Ascending aorta (tissue), 2 donors: ENCODE measurements at places on chromosomes 16 and 17.

- peaks cover 38% of the 10 kb centered on the region for H3K36me3 ChIP-seq
- H3K4me3 ChIP-seq = no peak overlapping the region
- no peaks in the 10 kb centered on the region for H3K27me3 ChIP-seq
- H3K4me1 ChIP-seq = no peaks in the 10 kb centered on the region
- DNase-seq = no peak
- H3K27ac ChIP-seq = no peak overlapping the region
Measured at GRCh38 chr17:5511401-5512225, 25.2 kb downstream of the MIS12 start.

GRCh38 chr17:57833179-57833939 lies 16.5 kb downstream of the MRPS23 start:
- peak overlapping the region; percentile 88 for H3K27ac ChIP-seq
- peaks cover 10% of the 10 kb centered on the region for H3K4me1 ChIP-seq
- no peaks in the 10 kb centered on the region for H3K27me3 ChIP-seq
- H3K4me3 ChIP-seq = peak overlapping the region; percentile 51

- H3K27me3 ChIP-seq = no peaks in the 10 kb centered on the region
- H3K27ac ChIP-seq = no peak overlapping the region
- no peaks in the 10 kb centered on the region for H3K4me1 ChIP-seq
- H3K36me3 ChIP-seq = peaks cover under 1% of the 10 kb centered on the region
Measured at GRCh38 chr16:28528463-28528867, 10.3 kb downstream of the NUPR1 start.

DNA sequence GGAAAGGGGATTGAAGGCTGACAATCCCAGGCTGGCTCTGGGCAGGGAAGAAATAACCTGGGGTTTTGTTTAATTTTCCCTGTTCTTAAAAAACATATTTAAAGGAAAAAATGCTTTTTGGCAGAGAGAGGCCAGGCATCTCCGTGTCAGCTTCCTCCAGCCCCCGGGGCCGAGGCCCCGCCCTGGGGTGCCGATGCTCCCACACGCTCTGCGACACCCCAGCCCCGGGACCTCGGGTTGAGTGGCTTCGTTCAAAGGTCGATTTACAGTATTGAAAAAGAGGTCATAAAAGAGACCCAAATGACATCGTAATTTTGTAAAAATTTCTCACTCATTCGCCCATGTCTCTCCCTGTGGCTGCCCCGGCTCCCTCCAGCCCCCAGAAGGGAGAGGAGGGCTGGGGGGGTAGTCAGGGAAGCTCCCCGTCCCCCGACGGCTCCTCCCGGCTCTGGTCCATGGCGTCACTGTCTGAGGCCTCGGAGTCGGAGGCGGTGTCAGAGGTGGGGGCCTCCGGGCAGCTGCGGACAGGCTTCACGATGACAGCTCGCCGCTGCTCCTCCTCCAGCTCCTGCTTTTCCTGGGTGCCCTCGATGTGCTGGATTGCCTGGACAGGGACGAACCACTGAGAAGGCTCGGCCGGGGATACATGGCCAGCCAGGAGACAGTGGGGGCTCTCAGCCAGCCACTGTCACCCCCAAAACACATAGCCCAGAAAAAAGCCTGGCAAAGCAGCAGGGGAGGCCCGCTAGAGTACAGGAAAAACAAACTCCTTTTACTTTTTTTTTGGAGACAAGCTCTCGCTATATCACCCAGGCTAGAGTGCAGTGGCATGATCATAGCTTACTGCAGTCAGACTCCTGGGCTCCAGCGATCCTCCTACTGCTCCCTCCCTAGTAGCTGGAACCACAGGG lies 14.9 kb downstream of the TFAP4 start:
- no peaks in the 10 kb centered on the region for H3K4me1 ChIP-seq
- no peak overlapping the region for H3K4me3 ChIP-seq
- peaks cover 11% of the 10 kb centered on the region for H3K36me3 ChIP-seq
- DNase-seq = no peak
- no peak overlapping the region for H3K27ac ChIP-seq

DNA sequence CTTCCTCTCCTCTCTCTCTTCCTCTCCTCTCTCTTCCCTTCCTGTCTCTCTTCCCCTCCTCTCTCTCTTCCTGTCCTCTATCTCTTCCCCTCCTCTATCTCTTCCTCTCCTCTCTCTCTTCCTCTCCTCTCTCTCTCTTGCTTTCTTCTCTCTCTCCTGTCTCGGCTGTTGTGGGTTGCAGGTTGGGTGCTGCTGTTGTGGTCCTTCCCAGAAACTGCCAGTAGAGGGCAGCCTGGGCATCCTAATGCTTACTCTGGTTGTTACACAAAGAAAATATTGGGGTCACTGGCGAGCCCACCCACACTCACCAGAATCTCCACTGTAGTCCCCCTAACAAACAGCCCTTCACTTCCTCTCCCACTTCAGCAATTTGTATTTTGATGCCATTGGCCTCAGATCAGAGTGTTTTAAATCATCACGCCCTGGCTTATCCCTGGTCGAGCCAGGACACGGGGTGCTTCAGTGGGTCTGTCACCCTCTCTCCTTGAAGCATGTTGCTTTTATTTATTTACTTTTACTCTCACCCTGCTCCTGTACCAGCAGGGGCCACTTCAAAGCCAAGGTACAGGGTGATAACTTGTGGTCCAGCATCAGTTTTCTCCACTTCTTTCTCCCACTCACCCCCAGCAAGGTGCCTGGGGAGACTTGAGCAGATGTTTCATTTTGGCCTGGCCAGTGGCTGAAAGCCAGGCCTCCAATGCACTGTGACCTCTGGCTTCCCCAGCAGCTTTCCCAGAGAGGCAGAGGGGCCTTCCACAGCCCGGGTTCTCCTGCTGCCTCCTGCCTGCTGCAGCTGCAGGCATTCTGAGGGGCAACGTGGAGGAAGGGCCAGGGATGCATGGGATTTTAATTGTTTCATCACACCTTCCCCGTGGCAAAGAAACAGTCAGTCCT lies 4.7 kb upstream of the MMP15 start:
- H3K27me3 ChIP-seq = no peaks in the 10 kb centered on the region
- H3K4me1 ChIP-seq = peaks cover 8% of the 10 kb centered on the region
- H3K36me3 ChIP-seq = peaks cover 10% of the 10 kb centered on the region

DNA sequence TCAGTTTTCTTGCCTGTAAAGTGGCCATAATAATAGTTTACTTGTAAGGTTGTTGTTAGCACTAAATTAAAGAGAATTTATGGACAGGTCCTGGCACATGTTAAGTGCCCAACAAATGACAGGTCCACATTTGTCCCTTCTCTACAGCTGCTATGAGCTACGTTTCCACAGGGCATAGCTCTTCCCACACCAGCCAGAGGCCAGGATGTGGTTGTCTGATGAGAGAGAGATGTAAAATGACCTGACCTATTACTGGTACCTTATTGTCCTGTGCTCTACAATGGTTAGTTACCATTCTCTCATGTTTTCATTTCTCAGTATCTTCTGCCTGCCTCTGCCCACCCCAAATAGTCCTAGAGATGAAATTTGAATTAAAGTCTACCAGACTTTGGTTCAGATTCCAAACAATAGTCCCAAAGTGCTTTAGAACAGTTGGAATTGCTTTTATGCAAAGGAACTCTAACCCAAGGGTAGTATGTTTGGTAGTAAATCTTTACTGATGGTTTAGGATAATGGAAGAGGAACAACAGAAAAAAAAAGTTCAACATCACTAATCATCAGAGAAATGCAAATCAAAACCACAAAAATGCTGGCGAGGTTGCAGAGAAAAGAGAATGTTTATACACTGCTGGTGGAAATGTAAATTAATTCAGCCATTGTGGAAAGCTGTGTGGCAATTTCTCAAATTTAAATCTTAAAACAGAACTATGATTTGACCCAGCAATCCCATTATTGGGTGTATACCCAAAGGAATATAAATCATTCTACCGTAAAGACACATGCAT lies 57.1 kb upstream of the ANKFN1 start:
- no peak overlapping the region for H3K4me3 ChIP-seq
- no peaks in the 10 kb centered on the region for H3K27me3 ChIP-seq

GRCh38 chr16:21088143-21088542 lies 62.5 kb downstream of the DNAH3 start:
- no peak overlapping the region for H3K4me3 ChIP-seq
- DNase-seq = no peak
- no peak overlapping the region for H3K27ac ChIP-seq
- H3K27me3 ChIP-seq = no peaks in the 10 kb centered on the region
- peaks cover 3% of the 10 kb centered on the region for H3K4me1 ChIP-seq

- no peaks in the 10 kb centered on the region for H3K36me3 ChIP-seq
- DNase-seq = no peak
- H3K27ac ChIP-seq = no peak overlapping the region
- no peak overlapping the region for H3K4me3 ChIP-seq
Measured at GRCh38 chr17:10754109-10754508, 24.3 kb upstream of the TMEM220 start.

DNA sequence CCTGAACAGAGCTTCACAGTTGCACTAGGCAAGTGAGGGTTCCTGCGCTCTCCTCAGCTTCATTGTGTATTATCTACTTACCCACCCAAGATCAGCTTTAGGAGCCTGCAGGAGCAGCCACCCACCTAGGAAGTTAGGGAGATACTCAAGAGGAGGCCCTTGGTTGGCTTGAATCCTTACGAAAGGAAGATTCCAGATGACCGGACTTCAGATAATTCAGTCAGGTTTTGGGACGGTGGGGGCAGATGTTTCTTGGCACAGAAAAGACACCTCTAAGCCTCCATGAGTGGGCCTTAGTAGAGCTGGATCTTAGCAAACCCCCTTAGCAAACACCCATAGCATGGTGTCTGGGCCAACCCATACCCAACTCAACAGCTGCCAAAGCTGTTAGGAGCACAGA lies 2.4 kb upstream of the CBFB start:
- no peaks in the 10 kb centered on the region for H3K27me3 ChIP-seq
- H3K4me1 ChIP-seq = peaks cover 7% of the 10 kb centered on the region
- no peak overlapping the region for H3K4me3 ChIP-seq
- H3K36me3 ChIP-seq = no peaks in the 10 kb centered on the region

DNA sequence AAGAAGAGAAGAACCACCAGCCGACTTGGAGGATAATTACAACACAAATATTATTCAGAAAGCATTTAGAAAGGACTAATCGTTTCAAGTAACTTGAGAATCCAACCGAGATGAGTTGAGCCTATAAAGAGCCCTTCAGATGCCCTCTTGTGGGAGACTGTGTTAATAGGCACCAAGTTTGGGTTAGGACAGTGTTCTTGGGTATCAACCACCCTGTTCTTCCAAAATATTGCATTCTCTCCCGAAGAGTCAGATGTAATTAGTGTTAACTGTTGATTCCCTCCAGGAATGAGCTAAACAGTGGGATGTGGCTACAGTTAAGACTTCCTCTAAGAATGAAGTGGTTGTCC lies 87.8 kb upstream of the NOL11 start:
- H3K36me3 ChIP-seq = peaks cover 5% of the 10 kb centered on the region
- H3K4me1 ChIP-seq = no peaks in the 10 kb centered on the region
- H3K27me3 ChIP-seq = no peaks in the 10 kb centered on the region
- no peak overlapping the region for H3K4me3 ChIP-seq

DNA sequence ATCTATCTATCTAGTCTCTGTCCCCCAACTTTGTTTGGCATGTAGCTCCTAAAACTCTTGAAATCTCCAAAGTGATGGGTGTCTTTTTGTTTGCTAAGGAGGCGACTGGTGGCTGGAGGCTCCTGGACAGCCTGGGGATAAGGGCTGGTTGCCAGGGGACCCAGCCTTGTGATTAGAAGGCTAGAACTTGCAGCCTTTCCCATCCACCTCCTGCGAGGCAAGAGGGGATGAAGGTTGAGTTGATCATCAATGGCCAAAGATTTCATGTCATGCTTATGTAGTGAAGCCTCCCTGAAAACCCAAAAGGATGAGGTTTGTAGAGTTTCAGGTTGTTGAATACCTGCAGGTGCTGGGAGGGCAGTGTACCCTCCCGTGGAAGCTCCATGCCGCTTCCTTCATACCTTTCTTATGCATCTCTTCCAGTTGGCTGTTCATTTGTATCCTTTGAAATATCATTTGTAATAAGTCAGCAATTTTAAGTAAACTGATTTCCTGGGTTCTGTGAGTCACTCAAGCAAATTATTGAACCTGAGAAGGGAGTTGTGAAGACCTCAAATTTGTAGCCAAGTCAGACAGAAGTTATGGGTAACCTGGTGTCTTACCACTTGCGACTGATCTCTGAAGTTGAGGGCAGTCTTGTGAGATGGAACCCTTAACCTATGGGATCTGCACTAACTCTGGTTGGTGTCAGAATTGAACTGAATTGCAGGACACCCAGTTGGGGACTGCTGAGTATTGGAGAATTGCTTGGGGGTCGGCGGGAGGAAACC lies 202.4 kb downstream of the SEC14L1 start:
- no peaks in the 10 kb centered on the region for H3K36me3 ChIP-seq
- H3K4me3 ChIP-seq = no peak overlapping the region
- H3K27ac ChIP-seq = no peak overlapping the region
- H3K27me3 ChIP-seq = no peaks in the 10 kb centered on the region

GRCh38 chr17:5055543-5055942 lies 20.3 kb upstream of the SLC52A1 start:
- H3K36me3 ChIP-seq = no peaks in the 10 kb centered on the region
- no peaks in the 10 kb centered on the region for H3K4me1 ChIP-seq
- H3K4me3 ChIP-seq = no peak overlapping the region
- no peak for DNase-seq
- H3K27me3 ChIP-seq = no peaks in the 10 kb centered on the region

DNA sequence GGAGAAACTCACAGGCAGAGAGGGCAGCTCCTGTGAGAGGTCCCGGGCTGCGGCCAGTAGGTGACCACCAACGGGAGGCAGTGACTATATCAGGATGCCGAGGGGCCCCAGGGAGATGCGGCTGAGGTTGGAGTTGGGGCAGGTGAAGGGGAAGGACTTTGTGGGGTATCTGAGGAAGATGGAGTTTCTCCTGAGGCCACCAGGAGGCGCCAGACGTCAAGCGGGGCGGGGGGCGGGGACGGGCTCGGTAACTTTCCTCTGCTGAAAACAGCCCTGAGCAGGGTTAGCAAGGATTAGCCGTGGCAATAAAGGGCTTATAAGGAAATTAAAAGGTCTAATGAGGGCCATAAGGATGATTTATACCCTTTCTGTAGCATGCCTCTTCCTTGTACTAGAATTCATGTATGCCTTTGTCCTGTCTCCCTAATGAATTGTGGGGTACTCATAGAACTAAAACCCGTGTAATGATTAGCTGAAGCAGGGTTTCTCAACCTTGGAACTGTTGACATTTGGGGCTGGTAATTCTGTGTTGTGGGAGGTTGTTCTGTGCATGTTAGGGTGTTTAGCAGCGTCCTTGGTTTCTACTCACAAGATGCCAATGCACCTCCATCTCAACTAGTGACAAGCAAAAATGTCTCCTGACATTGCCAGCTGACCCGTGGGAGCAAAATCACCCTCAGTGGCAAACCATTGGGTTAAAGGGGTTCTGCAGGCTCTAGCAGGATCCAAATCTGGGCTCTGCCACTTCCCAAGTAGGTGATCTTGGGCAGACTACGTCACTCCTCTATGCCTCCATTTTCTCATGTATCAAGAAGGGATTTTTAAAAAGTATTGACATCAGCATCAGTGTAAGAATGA lies 74.8 kb upstream of the GRIN2A start:
- no peaks in the 10 kb centered on the region for H3K4me1 ChIP-seq
- no peak for DNase-seq
- no peak overlapping the region for H3K27ac ChIP-seq
- H3K4me3 ChIP-seq = no peak overlapping the region
- no peaks in the 10 kb centered on the region for H3K27me3 ChIP-seq

GRCh38 chr16:9370061-9370491 lies 278.6 kb downstream of the HAPSTR1 start:
- H3K4me1 ChIP-seq = peaks cover 3% of the 10 kb centered on the region
- no peak overlapping the region for H3K27ac ChIP-seq
- H3K36me3 ChIP-seq = no peaks in the 10 kb centered on the region

GRCh38 chr17:50280068-50280467 lies 5.8 kb downstream of the TMEM92 start:
- no peak overlapping the region for H3K27ac ChIP-seq
- peaks cover 22% of the 10 kb centered on the region for H3K36me3 ChIP-seq
- H3K27me3 ChIP-seq = no peaks in the 10 kb centered on the region
- no peak for DNase-seq
- no peaks in the 10 kb centered on the region for H3K4me1 ChIP-seq
